ENCODE measurements at places on chromosomes 6 and 20. TPM values are rescaled to one million over a fixed set of nuclear protein-coding genes. Genes with fewer than 3 reads are reported as not detected.
A peak's percentile ranks its signal among the peaks of the same experiment; 100 is the strongest.

IL20RA gene
- 0.12 TPM for total RNA-seq

MEP1A gene
- 0.07 TPM for total RNA-seq

DNA sequence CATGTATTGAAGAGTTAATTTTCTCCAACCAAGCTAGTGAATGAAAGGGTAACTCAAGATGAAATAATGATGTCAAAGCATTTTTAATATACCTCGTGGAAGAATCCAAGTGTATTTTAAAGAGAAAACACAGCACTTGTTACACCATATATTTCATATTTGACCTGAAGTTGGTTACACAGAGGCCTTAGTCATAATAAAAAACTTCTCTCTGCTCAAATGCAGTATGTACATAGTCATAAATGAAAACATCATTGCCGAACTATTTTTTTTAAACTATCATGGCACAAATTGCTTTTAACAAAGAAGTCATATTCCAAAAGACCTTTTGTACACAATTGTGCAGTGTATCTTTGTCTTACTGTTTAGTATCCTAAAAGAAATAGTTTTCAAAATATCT, 43.0 kb downstream of the BACH2 start:
- H3K27ac ChIP-seq, result no peak overlapping the region
- H3K4me3 ChIP-seq, result no peak overlapping the region
- no peaks in the 10 kb centered on the region for H3K27me3 ChIP-seq
- no peak for DNase-seq
- H3K4me1 ChIP-seq, result no peaks in the 10 kb centered on the region

DNA sequence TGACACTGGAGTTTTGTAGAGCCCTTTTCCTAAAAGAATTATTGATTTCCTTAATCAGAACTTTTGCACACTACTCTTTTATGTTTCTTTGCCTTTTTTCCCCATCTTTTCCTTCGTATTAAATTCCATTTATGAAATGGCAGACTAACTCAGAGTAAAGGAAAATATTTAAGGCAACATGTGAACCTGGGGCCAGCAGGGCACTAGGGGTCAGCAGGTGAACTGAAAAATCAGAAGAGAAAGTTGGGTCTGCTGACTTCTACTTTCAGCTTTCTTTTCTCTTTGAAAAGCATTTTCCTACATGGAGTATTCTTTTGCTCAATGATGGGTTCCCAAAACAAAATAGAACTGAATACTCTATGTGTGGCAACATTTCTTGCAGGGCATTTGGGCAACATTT, 226.6 kb upstream of the EXOC2 start:
- H3K27me3 ChIP-seq, result no peaks in the 10 kb centered on the region
- no peak for DNase-seq
- no peak overlapping the region for H3K27ac ChIP-seq
- H3K4me1 ChIP-seq, result no peaks in the 10 kb centered on the region

DNA sequence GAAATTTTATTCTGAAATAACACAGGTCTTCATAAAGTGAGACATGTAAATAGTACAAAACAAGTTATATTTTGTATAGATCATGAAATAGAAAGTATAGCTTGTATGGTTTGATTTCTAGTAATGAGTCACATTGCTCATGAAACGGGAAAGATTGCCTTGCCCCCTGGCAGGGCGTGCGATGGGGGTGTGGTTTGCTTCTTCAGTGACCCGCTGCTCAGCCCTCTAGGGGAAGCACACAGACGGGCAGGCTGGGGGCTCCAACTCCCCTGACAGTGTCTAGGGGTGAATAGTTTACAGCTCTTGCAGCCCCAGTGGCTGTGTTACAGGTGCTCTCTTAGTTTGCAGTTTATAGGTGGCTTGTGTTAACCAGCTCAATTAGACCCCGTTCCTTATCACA, 170.5 kb upstream of the RGS17 start:
- no peaks in the 10 kb centered on the region for H3K36me3 ChIP-seq
- H3K27ac ChIP-seq, result no peak overlapping the region

DNA sequence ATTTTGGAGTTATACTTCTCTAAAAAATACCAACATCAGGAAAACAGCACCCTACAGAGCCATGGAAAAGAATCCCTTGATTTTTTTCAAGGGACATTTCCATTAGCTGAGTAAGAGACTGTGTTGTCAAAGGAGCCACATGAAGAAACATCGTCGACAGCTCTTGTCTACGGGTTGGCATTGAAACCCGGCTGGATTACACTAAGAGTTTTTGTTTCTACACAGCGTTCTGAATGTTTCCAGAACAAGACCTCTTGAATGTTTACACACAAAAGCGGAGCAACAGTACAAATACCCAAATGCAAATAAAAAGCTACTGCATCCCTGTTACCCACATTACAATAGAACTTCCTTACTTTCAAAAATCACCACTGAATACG, 2.4 kb upstream of the MYLK4 start:
- no peak for DNase-seq
- H3K27ac ChIP-seq, result no peak overlapping the region
- H3K27me3 ChIP-seq, result no peaks in the 10 kb centered on the region
- H3K4me1 ChIP-seq, result no peaks in the 10 kb centered on the region
- no peaks in the 10 kb centered on the region for H3K36me3 ChIP-seq

TREML1 gene
- total RNA-seq, result 0.43 TPM

DNA sequence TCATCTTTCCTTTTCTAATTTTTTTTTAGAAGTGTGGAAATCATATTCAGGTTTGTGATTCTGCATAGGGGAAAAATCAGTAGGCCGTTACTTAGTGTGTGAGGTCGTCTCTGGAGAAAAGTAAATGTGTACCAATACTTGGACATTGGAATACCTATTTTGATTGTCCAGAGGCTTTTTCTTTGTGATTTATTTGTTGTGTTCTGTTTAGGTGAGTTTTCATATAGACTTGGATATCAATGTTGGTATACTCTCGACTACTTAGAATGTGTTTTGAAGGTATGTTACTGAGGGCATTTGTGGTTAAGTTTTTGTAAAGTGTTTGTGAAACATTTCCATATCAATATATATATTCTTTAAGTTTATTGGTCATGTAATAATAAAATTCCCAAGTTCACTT, 2.3 kb downstream of the CD2AP start:
- no peak overlapping the region for H3K4me3 ChIP-seq
- peaks cover 24% of the 10 kb centered on the region for H3K4me1 ChIP-seq
- H3K27me3 ChIP-seq, result no peaks in the 10 kb centered on the region
- H3K27ac ChIP-seq, result no peak overlapping the region
- no peak for DNase-seq
- no peaks in the 10 kb centered on the region for H3K36me3 ChIP-seq

DNA sequence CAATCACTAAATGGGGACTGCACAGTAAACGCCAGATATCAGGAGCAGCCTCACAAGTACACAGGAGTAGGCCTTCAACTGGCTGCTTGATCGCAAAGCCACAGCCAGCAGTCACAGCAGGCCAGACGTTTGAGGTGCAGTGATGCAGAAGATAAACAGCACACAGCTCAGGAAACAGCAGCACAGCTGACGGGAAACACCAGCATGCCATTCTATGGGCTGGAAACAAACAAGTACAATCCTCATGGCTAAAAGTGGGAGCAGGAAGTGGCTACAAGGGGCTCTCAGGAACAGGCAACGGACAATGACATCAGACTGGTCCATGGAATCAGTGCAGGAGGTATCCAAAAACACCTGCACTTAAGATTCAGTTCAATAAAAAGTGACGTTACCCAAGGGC, 111.0 kb downstream of the DTNBP1 start:
- H3K4me1 ChIP-seq, result no peaks in the 10 kb centered on the region
- no peak overlapping the region for H3K27ac ChIP-seq
- H3K4me3 ChIP-seq, result no peak overlapping the region
- no peaks in the 10 kb centered on the region for H3K36me3 ChIP-seq
- no peak for DNase-seq
- H3K27me3 ChIP-seq, result no peaks in the 10 kb centered on the region

DNA sequence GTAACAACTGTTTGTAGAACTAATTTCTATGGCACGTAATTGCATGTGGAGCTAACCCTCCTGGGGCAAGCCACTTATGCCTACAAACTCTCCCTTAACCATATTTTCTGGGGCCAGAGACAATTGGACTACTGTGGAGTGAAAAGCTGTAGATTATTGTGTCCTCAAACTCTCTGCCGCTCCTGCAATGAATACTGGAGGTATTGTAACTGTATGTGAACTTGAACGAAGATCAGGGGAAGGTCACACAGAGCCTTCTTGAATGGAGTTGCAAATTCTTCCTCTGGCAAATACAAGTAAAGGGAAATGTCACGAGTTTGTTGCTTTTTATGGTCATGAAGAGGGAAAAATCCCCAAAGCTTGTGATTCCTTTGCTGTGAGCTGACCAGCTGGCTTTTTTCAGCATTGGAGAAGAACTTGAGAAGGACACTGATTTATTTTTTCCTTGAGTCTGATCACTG, 18.2 kb downstream of the AKAP12 start:
- no peaks in the 10 kb centered on the region for H3K36me3 ChIP-seq
- H3K27me3 ChIP-seq, result no peaks in the 10 kb centered on the region
- no peak overlapping the region for H3K27ac ChIP-seq
- no peak for DNase-seq

EBF4 gene
- total RNA-seq, result 16.6 TPM

DNA sequence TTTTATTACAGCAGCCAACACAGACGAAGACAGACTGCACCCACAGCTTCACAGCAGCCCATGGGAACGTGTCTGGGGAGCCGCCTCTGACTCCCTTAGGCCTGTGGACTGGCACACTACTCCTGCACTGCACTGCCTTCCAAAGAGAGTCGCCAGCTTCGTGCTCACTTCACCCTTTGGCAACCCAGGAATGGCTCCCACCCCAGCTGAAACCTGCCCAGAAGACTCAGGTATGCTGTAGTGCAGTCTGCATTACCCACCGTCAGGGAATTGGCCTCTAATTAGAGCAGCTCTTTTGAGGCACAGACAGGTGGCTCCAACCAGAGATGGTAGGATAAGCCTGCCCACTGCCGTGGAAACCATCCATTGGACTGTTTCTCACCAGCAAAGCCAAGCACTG, 39.9 kb upstream of the FRMD1 start:
- H3K36me3 ChIP-seq, result no peaks in the 10 kb centered on the region
- no peaks in the 10 kb centered on the region for H3K27me3 ChIP-seq
- DNase-seq, result no peak
- no peaks in the 10 kb centered on the region for H3K4me1 ChIP-seq

DNA sequence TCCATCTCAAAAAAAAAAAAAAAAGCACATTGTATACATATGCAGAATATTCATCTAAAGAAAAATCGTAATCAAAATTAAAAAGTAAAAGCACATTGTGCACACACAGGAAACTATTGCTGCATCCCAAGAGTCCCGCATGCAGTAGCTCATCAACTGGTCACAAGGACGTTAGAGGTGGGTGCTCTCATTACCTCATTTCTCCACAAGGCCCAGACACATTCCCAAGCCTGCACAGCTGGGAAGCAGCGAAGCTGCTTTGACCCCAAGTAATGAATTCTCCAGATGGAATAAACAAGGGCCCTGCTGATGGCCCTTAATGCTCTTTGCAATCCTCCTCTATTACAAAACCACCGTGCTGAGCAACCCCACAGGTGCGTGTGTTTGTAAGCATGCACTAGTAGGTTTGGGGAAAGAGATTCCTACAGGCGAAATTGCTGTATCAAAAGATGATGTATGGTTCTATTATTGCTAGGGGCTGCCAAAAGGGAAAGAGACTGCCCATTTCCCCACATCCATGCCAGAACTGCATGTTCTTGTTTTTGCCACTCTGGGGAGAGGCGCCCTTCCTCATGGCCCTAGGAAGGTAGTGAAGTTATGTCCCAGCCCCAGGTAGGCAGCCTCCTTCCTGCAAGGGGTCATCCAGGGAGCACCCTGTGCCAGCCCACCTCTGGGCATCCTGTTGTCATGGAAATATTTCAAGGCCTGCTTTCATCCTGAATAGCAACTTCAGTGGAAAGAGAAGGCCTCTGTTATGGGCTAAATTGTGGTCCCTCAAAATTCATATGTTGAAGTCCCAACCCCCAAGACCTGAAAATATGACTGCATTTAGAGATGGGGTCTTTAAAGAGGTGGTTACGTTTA, 34.6 kb upstream of the PTGIS start:
- H3K36me3 ChIP-seq, result no peaks in the 10 kb centered on the region
- H3K4me3 ChIP-seq, result no peak overlapping the region
- no peaks in the 10 kb centered on the region for H3K27me3 ChIP-seq
- DNase-seq, result no peak
- H3K4me1 ChIP-seq, result peaks cover 14% of the 10 kb centered on the region

DNA sequence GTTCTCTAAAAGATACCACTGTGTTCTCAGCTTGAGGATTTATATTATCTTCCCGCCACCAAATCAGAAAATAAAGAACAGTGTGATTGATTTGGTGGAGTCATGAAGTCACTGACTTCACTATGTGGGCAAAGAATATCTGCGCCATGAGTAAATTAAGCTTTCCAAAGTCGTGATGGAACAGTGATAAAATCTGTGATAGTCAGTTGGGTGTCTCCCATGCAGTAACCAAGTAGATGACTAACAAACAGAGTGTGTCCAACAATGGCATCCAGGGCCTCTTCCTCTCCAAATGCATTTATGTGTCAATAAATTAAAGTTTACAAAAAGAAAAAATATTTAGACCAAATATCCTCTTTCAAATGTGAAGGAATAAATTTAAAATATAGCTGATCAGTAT, 87.0 kb upstream of the DST start:
- DNase-seq, result no peak
- no peaks in the 10 kb centered on the region for H3K27me3 ChIP-seq
- H3K36me3 ChIP-seq, result no peaks in the 10 kb centered on the region
- peak overlapping the region; percentile 56 for H3K27ac ChIP-seq
- peaks cover 6% of the 10 kb centered on the region for H3K4me1 ChIP-seq

DNA sequence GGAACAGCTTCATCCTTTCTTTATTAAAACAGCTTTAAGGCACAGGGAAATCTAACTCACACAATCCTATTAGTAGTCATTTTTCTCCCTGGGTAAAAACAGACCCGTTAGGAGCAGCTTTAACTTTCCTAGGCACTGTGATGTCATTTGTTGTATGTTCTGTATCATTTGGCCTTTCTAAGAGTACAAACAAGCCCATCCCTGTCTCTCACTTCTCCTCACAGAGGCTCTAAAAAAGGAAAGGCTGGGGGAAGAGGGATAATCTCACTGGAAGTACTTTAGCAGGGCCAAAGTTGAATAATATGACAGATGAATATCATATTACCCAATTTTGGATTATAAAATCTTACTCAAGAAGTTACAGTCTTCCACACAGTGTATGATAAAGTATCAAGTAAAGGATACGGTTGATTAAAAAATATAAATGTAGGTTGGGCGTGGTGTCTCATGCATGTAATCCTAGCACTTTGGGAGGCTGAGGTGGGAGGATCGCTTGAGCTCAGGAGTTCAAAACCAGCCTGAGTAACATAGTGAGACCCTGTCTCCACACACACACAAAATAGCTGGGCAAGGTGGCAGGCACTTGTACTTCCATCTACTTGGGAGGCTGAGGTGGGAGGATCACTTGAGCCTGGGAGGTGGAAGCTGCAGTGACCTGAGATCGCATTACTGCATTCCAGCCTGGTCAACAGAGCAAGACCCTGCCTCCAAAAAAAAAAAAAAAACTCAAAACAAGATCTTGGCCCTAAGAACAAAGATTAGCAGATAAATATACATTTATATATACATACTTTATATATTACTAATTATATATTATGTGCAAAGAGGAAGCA, 7.9 kb downstream of the NUDT3 start:
- no peak for DNase-seq
- H3K4me1 ChIP-seq, result peaks cover 32% of the 10 kb centered on the region
- no peaks in the 10 kb centered on the region for H3K27me3 ChIP-seq
- no peak overlapping the region for H3K27ac ChIP-seq
- H3K36me3 ChIP-seq, result no peaks in the 10 kb centered on the region

- H3K27ac ChIP-seq, result no peak overlapping the region
- no peaks in the 10 kb centered on the region for H3K36me3 ChIP-seq
- no peak overlapping the region for H3K4me3 ChIP-seq
- DNase-seq, result no peak
- no peaks in the 10 kb centered on the region for H3K4me1 ChIP-seq
- H3K27me3 ChIP-seq, result no peaks in the 10 kb centered on the region
Measured at GRCh38 chr6:93242049-93242448, 177.3 kb downstream of the EPHA7 start.

PAK5 gene
- not detected for total RNA-seq
